ENCODE measurements at places on chromosomes 16 and 17. TPM values are rescaled to one million over a fixed set of nuclear protein-coding genes. Genes with fewer than 3 reads are reported as not detected.

GRCh38 chr17:50107790-50108414, 12.8 kb downstream of the PDK2 start:
- DNase-seq = no peak

GRCh38 chr17:491086-492021, 138.7 kb upstream of the RPH3AL start:
- DNase-seq = no peak

- DNase-seq = peak; percentile 56
These were observed 33.9 kb downstream of the MYH11 start for GRCh38 chr16:15822957-15823356.

The TRAF4 gene
- 22.4 TPM for total RNA-seq

The FSCN2 gene
- total RNA-seq = 9.2 TPM
